Activated naive CD4-positive, alpha-beta T cell treated with Interleukin-2 at 50 U/mL for 16 hours (primary cell): ENCODE measurements at places on chromosomes 4 and X.
A peak's percentile ranks its signal among the peaks of the same experiment; 100 is the strongest.

- no peak for DNase-seq
These were observed 4.0 kb downstream of the PLP2 start for GRCh38 chrX:49175435-49176274.

DNA sequence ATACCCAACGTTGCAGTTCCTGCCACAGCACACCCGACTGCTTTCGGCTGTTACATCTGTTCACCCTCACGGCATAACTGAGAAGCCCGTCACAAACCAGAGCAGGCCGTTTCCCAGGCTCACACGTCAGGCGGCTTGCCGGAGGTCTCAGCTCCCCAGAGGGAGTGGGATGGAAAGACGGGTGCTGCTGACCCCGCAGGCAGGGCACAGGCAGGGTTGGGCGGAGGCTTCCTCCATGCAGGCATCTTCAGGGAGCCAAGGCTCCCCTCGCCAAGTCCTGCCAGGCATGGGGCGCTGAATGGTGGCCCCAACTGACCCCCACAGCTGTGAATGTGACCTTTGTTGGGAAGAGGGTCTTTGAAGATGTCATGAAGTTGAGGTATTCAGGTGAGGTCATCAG, 57.5 kb downstream of the ACOX3 start:
- DNase-seq: no peak

DNA sequence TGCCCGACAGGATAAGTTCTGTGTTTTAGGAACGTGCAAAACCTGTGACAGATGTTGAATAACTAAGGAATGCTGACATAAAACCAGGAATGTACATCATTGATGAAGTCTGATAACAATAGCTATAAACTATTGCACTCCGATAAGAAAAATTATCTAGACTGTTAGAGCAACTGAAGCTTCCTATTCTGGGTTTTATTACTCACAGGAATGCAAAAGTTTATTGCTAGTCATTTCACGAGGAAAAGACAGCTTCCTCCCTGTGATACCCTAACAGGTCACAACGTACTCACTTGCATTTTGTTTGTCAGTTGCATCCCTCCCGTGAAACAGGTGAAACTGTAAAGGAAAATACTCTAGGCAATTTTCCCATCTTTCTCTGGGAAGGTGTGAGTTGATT, 65.9 kb downstream of the CLDN22 start:
- DNase-seq: no peak

DNA sequence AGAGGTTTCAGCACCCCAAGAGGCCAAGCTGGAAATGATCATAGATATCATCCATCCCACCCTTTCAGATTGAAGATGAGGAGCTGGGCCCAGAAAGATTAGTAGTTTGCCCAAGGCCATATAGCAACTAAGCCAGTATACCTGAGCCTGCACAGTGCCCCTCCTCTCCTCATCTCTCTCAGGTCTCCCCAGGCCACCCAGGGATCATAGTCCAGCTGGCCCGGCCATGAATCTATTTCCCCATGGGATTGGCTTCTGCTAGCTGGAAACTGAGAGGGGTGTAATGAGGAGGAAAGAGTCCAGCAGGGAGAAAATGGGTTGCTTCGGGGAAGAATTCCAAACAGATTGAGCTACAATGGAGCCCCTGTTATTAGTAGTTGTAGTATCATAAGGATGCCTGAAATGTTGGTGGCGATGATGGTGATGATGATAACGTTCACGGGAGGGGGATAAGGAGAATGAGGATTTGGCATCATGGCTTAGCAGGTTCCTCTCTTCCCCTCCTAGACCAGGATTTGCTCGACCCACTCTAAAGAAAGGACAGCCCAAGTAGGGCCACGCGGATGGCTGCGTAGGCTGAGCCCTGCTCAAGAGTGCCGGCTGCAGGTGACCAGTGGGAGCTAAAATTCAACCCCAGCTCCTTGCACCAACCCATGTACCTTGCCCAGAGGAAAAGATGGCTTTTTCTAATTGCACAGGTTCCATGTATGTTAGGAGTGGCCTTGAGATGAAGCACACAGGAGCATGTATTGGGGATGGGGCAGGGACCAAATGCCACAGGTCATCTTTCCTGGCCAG, 117.8 kb upstream of the PJA1 start:
- no peak for DNase-seq

GRCh38 chrX:18931972-18932371, 51.9 kb downstream of the PHKA2 start:
- DNase-seq: no peak

GRCh38 chrX:104113222-104113965, 1.1 kb downstream of the ZCCHC18 start:
- peak; percentile 56 for DNase-seq

- no peak for DNase-seq
These were observed 74.2 kb downstream of the SMARCA5 start for GRCh38 chr4:143587703-143588102.

DNA sequence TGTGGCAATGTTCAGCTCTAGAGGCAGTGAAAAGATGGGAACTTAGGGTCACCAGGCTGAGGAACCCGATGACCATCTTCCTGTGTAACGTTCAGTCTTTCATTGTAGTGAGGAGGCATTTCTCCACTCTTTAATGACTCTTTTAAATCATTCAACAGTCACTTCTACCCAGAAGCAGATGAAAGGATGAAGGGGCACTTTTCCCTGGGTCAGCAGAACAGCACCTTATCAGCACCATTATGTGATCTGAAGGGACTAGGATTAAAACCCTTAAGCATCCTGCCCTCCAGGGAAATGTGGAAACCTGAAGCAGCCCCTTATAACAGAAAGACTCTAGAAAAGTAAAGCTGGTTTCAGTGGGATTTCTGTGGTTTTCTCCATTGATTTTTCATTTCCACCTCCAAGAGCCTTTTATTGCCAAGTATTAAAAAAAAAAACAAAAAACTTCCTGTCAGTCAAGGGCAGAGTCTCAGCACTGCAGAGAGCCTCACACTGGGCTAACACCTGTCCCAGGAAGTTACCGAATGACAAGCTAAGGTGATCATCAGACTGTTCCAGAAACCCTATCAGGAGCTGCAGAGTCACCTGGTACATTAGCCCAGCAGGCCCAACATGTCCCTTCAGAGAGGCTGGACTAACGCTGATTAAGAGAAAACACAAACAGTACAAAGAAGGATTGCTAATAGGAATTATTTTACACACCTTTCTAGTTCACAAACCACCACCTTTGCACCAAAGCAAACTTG, 185.9 kb downstream of the SHROOM3 start:
- DNase-seq: no peak

DNA sequence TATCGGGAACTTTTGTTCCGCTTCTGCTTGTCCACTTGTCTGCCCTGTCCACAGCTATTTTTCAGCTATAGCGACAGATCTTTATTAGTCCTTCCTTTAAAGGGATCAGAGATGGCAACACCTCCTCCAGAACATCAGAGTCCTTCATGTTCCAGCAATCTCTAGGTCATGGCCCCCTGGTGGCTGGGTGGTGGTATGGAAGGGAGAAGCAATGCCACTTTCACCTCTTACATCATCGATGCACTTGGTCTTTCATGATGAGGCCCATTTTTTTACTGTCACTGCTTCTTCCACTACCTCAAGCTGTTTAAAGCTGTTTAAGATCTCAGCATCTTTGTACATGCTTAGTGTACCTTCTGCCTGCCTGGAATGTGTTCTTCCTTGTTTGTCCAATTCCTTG, 106.7 kb downstream of the ARHGAP6 start:
- DNase-seq: peak; percentile 42

DNA sequence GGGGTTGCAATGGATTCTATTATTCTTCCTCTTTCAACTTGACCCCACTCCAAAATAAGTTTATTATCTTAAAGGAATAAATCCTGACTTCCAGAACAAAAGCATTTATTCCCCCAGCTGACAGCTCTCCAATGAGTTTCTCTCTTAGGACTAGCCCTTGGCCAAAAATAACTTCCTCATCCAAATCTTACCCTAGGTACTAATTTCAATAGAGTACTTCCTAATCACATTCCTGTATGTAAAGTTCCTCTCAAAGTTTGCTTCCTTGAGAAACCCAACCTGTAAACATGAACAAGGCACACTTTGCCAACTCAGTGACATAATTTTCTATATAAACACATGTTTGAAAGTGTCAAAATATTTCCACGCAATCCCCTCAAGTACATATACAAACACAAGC, 671.2 kb upstream of the GALNTL6 start:
- DNase-seq: no peak

- DNase-seq: no peak
These were observed 3.7 kb downstream of the GRIPAP1 start for GRCh38 chrX:48998391-48998790.
